ENCODE measurements at places on chromosomes 6 and 20.

DNA sequence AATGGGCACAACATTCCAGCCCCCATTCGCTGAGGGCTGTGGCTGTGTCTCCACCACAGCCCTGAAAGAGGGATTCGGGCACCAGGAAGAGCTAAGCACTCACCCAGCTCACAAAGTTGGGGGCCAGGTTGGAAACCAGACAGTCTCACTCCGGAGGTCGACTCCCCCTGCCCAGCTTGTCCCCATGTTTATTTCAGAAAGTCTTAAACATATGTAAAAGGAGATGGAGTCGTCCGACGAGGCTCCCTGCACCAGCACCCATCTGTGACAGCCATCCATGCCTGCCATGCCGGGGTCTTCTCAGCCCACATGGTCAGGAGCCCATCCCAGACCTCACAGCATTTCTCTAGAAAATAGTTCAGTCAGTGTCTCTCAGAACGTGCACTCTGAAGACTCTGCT is 63.6 kb upstream of the STX16 start:
- no peak for DNase-seq

DNA sequence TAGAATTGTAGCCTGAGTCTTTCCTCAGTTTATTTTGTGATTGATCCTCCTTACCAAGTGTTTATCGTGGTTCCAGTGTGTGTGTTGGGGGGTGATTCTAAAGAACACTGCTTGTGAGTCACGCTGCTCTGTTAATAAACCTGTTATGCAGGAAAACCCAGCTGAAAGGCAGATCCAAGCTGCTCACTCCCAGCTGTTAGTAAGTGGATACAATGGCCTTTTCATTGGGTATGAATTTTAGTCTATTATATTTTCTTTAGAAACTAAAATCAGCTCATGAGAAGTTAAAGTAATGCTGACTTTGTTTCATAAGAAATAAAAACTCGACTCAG is 12.2 kb upstream of the DSTN start:
- no peak for DNase-seq

DNA sequence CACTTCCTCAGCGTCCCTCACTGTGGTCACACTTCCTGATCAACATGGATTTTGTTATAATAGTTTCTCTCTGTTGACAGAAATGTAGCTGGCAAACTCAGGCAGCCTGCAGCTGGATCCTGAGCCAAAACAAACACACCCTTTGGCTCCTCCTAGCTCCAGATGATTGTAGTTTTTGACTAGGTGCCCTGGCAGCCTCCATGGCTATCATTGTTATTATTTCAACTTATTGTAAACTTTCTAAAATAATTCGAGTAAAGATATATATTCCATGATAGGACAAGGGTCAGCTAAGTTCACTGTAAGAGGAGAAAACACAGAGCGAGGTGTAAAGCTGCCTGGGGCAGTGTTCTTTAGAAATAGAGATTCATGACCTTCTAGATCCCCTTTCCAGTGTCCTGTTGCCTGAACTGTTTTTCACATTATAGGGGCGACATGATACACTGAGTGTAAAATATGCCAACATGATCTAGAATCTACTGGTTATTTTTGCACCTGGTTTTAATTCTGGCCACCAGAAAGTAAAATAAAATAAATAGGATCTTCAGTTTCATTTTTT is 98.2 kb upstream of the HDGFL1 start:
- peak; percentile 94 for DNase-seq

DNA sequence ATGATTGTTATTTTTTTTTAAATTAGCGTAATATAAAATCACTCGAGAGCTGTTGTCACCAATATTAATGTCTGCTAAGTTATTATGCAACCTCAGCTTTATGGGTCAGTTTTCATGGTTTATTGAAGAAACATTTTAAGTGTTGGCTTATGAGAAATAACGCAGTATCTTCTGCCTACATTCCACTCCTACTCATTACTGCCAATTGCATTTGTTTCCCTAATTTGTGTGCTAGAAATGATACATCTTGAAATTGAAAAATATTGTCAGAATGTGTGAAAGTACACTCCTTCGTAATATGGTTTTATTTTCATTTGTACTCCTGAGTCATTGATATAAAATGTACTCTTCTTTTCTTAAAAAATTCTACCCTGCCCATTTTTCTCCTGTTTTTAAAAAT is 333.3 kb upstream of the HSF2 start:
- DNase-seq: no peak

GRCh38 chr20:54199721-54200176 is 8.1 kb upstream of the PFDN4 start:
- DNase-seq: peak; percentile 39

- DNase-seq: no peak
Measured at GRCh38 chr6:144353871-144354314, 68.8 kb downstream of the UTRN start.

DNA sequence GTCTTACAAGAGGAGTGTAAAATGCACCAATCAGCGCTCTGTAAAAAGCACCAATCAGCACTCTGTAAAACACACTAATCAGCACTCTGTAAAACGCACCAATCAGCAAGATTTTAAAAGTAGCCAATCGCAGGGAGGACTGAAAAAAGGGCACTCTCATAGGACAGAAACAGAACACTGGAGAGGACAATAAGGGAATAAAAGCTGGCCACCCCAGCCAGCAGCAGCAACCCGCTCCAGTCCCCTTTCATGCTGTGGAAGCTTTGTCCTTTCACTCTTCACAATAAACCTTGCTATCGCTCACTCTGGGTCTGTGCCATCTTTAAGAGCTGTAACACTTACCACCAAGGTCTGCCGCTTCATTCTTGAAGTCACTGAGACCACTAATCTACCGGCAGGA is 1.7 kb upstream of the AIG1 start:
- DNase-seq: no peak

DNA sequence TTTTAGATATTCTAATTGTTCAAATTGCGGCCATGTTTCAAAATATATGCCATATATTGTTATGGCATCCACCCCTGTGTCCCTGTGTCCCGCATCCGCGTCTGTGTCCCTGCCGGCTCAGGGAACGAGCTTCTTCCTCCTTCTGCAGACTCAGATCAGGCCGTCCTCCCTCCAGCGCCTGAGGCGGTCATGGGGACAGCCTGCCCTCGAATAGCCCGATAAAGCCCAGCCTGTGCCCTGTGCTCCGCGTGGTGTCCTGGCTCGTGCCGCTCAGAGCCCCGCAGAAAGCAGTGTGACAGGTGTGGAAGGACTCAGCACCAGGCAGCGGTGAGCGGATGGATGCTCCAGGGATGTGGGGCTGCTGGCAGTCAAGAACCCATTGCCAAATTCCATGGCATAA is 663.4 kb upstream of the DEFB115 start:
- DNase-seq: no peak

- DNase-seq: no peak
Measured at GRCh38 chr20:1382670-1383069, 10.2 kb downstream of the FKBP1A start.

DNA sequence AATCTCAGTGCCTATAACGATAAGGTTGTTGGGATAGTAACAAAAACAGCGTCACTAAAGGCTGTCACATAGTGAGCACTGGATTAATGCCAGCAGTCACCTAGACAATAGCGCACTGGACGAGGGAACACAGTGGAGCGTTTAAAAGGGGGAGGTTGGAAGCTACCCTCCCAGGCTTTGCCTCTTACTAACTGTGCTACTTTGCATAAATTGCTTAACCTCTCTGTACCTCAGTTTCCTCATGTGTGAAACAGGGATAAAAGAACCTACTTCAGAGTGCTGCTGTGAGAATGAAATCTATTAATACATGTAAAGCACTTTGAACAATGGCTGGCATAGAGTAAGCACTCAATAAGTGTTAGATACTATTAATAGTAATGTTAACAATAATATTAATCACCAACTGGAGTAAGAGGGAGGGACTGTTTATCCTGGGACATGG is 10.5 kb downstream of the BCL2L1 start:
- DNase-seq: peak; percentile 92

- no peak for DNase-seq
Measured at GRCh38 chr6:45431317-45432065, 53.8 kb upstream of the SUPT3H start.

GRCh38 chr20:57770852-57771720 is 61.3 kb upstream of the PMEPA1 start:
- no peak for DNase-seq

DNA sequence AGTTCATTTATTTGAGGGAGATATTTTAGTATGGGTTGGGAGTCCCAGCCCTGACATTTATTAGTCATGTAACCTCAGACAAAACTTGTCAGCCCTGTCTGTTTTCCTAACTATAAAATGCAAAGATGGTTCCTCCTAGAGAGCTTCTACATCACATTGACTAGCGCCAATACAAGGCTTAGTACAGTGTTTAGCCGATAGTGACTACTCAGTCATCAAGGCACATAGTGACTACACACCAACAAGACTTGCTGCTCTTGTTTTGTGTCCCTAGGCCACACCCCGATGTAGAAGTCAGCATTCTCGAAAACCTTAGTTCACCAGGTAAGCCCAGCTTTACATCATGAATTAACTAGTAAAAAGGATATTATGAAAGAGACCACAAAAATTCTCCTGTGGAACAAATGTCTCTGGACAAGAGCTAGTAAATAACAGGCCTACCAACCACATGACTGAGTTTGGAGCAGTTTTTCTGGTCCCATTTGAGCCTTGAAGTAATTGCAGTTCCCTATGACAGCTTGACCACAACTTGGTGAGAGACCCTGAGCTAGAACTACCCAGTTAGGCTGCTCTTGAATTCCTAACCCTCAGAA is 68.8 kb downstream of the PFDN4 start:
- DNase-seq: no peak

- peak; percentile 29 for DNase-seq
Measured at GRCh38 chr6:57021086-57021720, 25.3 kb upstream of the KIAA1586 start.

DNA sequence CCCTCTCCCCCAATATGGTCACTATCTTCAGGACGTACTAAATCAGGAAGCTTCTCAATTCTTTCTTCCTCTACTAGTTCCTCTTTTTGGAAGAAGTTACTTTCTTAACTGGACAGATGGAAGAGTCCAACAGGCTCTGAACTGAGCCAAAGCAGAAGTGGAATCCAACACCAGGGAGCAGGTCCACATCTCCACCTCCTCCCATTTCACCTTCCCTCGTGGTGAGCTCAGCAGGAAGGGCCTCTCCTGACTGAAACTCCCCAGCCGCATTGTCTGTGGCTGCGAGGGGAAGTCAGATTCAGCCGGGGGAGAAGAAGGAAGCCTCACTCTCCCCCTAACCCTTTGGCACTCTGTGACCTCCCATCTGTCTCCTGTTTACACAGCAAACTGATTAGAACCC is 63.8 kb upstream of the UST start:
- no peak for DNase-seq

DNA sequence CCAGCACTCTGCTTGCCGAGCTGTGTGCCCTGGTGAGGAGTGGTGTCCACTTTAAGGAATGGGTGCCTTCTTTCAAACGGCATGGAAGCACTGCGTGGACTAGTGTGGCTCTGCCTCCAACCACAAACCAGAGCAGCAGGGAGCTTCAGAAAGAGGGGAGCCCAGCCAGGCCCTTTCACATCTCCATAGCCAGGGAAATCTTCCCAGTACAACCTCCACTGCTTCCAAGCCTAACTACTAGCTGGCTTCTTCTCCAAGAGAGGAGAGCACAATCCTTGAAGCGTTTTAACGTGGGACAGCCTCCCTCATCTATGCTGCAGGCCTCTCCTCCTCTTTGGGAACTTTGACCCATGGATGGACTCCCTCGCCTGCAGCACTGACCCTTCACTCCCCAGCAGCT is 26.7 kb downstream of the TNXB start:
- DNase-seq: no peak

Measured in NCI-H2081 (cell line).